Panc1 (cell line): ENCODE measurements at places on chromosomes 5 and 9.

- DNase-seq: no peak
These were observed 2.6 kb upstream of the SEMA6A start for GRCh38 chr5:116577064-116577788.

DNA sequence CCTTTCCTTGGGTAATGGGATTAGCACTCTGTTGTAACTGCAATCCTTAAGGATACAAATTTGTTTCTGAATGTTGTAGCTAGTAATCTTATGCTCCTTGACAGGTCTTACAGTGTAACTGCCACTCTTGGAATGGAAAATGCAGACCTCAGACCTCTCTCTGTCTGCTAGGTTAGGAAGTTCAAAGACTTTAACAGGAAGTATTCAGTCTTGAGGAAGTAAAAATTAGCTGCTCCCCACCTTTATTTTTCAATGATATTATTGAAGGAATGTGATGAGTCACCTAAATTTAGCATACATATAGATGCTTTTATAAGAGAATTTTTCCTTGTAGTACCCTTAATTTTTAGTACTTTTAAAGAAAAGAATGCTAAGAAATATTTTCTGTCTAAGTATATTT is 71.5 kb downstream of the PAM start:
- no peak for DNase-seq

DNA sequence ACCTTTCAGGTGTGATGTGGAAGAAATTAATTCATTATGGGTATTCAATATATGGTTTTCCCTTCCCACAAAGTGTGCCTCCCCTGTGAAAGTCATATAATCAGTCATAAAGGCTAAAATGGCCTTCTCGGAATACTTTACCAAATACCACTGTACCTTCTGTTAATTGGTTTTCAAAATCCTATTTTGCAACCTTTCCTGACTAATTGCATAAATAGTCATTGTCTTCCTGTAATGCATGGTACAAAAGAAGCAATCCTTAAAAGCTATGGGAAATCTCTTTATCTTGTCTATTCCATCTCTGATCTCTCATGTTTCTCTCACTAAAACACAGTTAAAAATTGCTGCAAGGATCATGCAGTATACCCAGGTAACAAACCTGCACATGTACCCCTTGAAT is 44.3 kb upstream of the UGCG start:
- no peak for DNase-seq

GRCh38 chr9:91102269-91102668 is 259.4 kb downstream of the AUH start:
- DNase-seq: no peak

DNA sequence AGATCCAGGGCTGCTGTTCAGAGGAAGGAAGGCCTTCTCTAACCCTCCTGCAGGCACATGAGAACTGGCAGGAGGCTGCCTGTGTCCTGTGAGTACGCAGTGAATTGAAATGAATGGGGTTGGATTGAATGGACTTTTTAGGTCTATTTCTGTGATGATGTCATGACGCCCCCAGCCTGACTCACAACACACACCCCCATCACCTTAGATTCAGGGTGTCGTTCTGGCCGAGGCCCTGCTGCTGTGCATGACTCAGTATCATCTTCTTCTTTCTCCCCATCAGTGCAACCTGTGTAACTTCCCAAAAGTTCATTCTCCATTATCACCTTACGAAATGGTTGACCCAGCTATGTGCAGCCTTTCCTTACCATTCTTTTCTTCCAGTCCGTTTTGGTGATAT is 5.4 kb downstream of the PCAT7 start:
- DNase-seq: no peak

DNA sequence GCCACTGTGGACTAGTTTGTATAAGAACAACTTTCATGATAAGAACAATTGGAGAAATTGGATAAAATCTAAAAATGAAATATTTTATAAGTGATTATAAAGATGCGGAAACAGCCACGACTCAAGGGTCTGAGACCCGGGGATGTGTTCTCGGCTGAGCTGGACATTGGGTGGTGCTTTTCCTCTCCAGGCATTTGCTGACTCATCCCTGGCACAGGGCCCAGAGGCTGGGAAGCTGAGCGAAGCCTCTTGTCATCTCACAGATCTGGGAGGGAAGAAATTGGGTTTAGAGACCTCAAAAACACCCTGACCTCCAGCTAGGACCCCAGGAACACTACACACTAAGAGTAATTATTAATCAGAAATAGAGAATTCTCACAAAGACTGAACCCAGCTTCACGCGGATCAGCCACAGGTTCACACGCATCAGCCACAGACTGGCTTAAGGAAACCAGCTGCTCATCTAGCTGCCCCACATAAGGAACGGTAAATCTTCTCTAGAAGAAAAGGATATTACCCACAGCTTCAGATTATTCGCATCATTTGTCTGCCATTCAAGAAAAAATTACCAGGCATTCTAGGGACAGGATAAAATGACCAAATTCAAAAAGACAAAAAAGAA is 2.8 kb upstream of the OR2V1 start:
- DNase-seq: no peak

GRCh38 chr5:50903651-50904050 is 237.2 kb downstream of the PARP8 start:
- DNase-seq: no peak

DNA sequence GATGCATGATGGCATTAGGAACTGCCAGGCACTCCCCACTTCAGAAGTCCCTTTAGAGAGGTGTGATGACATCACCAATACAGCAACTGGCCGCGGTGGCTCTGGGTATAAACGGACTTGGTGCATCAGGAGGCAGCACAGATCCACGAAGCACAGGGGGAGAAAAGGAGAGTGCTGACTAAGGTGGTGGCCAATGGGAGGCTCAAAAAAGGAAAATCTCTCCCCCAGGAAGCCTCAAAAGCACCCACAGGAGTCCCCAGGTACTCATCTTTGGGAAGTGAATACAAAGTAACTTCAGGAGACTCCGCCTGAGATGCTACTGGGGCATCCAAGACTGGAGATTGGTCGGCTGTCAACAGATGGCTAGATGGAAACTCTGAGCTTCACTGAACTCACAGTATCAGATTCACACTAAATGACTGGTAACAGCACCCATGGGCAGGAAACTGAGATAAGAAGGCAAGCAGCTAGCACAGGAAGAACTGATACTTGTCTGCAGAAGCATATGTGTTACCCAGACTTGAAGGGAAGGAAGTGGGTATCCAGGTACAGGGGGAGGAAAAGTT is 7.6 kb downstream of the TTC39B start:
- no peak for DNase-seq

GRCh38 chr9:117046666-117047327 is 359.7 kb downstream of the TRIM32 start:
- DNase-seq: no peak

- no peak for DNase-seq
These were observed 14.7 kb downstream of the ITGA1 start for GRCh38 chr5:52802272-52802973.

DNA sequence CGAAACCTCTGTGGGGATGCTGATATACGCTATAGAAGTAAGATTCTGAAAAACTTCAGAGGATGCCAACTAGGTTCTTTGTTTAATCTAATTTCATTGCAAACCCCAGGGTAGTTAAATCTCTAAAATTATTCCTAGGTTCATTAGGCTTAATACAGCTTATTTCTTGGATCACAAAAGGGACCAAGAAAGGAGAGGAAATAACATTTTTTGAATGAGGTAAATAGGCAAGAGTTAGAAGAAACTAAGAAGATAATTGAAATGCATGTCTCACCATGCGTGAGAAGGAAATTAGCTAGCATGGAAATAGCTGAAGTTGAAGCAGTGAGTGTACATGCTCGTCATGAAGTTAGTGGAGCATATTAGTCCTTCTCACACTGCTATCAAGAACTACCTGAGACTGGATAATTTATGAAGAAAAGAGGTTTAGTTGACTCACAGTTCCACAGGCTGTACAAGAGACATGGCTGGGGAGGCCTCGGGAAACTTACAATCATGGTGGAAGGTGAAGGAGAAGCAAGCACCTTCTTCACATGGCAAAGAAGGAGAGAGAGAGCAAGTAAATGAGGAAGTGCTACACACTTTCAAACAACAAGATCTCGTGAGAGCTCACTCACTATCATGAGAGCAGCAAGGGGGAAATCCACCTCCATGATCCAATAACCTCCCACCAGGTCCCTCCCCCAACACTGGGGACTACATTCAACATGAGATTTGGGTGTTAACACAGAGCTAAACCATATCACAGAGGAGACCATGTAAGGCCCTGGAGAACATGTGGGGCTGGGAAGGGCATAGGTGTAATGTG is 125.1 kb upstream of the OSMR start:
- no peak for DNase-seq

GRCh38 chr5:151680944-151681427 is 5.7 kb downstream of the SPARC start:
- DNase-seq: no peak

DNA sequence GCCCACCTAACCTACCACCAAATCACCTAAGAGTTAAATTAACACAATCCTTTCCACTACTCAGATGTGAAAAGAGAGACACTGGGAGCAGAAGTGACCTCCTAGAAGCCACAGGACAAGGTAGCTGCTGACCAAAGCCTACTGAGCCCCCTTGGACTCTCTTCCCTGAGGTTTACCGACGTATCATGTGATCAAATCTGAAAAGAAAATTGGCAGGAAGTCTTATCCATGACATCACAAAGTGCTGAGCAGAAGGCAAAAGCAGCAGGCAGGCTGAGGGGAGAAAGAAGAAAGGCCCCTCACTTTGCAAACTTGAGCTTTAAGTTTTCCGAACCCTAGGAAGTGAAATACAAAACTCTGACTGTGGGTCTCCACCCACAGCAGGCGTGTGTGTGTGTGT is 11.1 kb downstream of the PRELID2 start:
- DNase-seq: no peak

DNA sequence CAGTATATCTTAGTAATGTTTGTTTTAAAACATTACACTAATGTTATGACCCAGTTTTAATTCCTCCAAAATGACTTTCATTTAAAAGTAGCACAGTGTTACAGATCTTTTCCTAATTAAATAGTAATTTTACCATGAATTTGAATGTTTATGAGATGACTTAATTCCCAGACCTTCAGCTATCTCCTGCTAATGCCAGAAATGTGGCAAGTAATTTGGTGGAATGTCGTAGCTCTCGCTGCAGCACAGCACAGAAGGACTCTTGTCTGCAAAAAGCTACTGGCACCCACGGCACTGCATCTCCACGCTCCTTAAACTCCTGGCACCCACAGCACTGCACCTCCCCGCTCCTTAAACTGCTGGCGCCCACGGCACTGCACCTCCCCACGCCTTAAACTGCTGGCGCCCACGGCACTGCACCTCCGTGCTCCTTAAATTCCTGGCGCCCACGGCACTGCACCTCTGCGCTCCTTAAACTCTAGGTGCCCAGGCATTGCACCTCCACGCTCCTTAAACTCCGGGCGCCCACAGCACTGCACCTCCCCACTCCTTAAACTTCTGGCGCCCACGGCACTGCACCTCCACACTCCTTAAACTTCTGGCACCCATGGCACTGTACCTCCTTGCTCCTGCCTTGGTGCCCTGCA is 163.1 kb downstream of the CDK5RAP2 start:
- no peak for DNase-seq

GRCh38 chr5:178785999-178786398 is 55.5 kb upstream of the ZNF354A start:
- peak; percentile 75 for DNase-seq

GRCh38 chr5:111675201-111675934 is 81.6 kb downstream of the NREP start:
- no peak for DNase-seq

GRCh38 chr5:146048994-146049703 is 56.2 kb downstream of the PLAC8L1 start:
- peak; percentile 22 for DNase-seq

DNA sequence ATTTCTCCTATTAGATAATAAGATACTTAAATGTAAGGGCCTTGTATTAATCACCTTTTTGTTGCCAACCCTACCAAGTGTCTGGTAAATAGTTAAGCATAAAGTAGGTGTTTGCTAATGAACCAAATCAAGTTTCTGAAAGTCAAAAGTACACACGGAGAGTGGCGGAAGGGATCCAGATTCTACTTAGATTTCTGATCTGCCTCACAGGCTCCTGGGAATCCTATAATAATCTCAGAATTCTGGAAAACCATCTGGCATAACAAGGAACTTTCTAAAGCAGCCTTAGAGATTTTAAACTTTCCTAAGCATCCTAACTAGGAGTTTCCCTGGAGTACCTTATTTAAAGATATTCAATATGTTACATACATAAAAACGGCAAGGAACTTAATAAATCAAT is 363.2 kb upstream of the SMC2 start:
- no peak for DNase-seq

GRCh38 chr5:111163000-111163399 is 61.2 kb upstream of the CAMK4 start:
- DNase-seq: no peak

GRCh38 chr9:114501796-114502682 is 3.2 kb downstream of the WHRN start:
- no peak for DNase-seq

DNA sequence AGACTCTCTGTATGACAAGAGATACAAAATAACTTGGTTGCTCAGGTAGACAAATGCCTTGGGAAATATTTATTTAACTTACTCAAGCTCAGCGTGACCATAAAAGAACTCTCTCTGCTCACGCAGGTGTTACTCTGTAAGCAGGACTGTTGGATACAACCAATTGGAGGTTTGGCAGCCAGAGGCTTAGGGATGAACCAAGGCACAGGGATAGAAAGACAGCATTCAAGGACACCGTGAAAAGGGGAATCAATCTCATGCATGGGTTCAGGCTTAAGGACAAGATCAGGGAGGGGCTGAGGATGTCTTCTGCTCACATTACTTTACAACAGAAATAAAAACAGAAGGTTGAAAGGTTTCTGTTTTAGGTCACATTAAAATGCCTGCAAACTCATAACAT is 389.0 kb upstream of the BRINP1 start:
- no peak for DNase-seq

DNA sequence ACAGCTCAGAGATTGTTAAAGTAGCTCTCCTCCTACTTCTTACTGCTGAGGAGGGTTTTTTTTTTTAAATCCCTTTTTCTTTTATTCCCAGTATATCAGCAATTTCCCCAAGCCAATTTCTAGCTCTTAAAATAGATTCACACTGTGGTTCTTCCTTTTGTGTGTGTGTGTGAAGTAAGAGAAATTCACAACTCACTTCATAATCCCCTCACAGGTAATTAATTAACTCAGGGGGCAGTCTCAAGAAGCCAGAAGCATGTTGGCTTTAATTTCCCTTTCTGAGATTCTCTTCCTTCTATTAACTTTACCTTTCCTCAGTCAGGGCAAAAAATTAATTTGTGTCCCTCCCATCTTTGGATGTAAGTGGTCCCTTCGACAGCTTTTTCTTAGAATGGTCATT is 71.0 kb upstream of the HMHB1 start:
- no peak for DNase-seq

GRCh38 chr9:75593920-75594319 is 296.6 kb upstream of the PCSK5 start:
- no peak for DNase-seq

- no peak for DNase-seq
These were observed at the start of gene LCNL1 for GRCh38 chr9:136982232-136983051. TSS of gene LCNL1 (plus strand) at chr9:136982993. CDS start at chr9:136983587, 594 bp downstream.

GRCh38 chr9:136096505-136097001 is 1.5 kb upstream of the NACC2 start:
- no peak for DNase-seq
